ENCODE measurements at places on chromosomes 6 and 20.

- DNase-seq, result no peak
Observed at GRCh38 chr20:8398263-8399051, 266.4 kb downstream of the PLCB1 start.

DNA sequence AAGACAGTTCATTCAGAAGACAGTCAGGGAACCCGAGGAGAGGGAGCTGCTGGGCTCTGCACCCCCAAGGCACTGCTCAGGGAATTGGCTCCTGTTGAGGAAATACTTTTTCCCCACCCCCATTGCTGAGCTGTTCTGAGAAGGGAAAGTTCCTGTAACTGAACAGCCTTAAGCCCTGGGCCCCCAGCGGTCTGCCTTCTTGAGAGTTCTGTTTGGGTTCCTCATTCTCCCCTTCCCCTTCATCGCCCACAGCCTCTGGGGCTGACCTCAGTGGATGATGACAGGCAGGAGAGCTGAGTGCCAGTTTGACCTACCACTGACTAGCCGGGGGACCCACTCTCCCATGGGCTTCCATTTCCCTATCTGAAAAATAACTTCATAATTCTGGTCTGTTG lies 10.7 kb downstream of the HCK start:
- DNase-seq, result no peak

DNA sequence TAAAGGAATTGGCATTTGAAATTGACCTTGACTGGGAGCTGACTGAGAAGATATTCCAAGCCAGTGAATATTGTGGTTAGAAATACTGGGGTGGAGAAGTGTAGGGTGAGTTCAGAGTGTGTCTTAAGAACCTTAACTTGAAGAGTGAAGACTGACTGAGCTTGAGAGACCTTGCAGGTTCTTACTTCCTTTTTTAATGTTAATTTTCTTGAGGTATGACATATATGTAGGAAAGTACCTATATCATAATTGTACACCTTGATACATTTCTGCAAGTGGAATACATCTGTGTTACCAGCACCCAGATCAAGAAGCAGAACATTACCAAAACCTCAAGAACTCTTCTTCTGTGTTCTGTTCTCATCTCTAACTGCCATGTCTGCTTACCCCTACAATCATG lies 11.0 kb downstream of the DHX35 start:
- no peak for DNase-seq

DNA sequence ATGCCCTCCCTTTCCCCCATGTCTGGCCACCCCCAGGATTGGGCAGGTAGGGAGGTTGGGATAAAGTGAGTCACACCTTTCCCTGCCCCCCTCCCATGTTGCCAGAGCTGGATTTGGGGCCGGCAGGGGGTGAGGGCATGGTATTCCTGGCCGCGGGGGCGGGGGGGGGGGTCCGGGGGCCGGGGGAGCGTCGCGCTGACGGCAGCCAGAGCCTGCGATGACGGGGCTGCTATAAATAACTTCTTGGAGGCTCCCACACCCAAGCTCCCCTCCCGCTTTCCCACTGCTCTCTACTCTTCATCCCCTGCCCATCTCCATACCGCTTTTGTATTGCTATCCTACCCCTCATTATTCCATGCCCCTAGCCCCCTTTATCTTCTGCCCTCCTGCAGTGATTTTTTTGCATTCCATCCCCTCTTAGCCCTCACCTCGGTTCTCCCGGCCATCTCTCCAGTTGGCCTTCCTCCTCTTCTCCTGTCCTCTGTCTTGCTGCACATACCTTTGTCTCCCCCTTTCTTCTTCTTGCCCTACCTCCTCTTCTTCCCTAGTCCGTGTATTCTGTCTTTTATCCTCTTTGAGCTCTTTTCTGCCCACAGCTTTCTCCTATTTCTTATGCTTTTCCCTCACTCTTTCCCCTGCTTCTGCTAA lies 13.8 kb downstream of the SYNGAP1 start:
- DNase-seq, result no peak

DNA sequence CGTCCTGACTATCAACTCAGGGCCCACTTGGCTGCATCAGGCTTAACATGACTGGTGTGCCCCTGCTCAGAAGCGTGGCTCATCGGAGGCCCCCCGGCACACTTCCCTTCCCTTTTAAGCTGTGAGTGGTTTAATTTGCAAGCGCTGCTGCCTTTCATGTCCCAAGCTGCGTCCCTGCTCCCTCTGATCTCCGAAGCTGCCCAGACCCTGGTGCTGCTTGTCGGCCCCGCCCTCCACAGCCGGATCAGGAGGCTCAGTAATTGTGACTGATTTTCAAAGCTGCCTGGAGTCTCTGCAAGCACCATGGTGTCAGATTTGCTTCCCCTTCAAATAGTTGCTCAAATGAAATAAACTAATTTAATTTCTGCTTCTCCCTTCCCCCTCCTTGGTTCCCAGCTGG lies 71.1 kb downstream of the CDH22 start:
- DNase-seq, result no peak

DNA sequence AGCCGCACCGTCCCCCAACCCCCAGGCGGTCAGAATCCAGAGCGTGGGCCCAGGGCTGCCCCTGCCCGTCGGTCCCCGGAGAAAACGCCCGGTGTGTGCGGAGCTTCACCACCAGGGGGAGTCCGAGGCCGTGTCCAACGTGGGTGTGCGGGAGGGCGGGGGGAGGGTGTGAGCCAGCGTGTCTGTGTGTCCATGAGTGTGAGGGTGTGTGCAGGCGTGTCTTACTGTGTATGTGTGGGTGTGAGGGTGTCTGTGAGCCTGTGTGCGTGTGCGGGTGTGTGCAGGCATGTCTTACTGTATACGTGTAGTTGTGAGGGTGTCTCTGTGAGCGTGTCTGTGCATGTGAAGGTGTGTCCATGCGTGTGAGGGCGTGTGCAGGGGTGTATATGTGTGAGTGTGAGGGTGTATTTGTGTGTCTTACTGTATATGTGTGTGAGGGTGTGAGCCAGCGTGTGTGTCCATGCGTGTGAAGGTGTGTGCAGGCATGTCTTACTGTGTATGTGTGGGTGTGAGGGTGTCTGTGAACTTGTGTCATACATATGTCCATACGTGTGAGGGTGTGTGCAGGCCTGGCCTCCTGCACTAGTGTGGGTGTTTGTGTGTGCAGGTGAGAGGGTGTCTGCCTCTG lies 24.6 kb upstream of the GATA5 start:
- peak; percentile 95 for DNase-seq

DNA sequence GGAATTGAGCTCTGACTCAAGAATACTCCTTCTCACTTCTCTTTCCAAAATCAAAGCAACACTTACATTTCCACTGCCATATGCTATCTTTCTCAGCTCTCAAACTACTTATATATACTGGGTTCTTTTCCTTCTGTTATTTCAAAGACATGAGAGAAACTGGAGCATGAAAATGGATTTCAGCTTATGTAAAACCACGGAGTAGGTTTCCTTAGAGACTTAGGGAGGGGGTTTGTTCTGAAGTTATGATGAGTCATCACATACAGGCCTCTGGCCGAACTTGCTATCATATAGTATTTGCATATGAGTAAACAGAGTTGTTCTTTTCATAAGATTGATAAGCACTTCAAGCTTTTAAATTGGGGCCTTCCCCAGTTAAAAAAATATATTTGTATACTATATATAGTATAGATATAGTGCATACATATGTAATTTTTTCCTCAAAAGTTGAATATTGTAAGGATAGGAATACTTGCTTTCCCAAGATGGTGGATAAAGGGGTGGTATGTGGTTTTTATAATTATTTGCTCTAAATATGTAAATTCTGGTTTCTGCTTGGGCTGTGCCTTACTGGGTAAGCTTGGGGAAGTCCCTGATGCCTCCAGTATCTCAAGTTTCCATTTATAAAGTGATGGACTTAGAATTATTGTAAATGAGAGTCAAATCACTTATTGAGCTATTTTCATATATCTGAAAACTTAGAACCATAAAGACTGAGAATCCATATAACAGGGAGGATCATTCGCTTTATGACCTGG lies 273.9 kb downstream of the RFPL4B start:
- DNase-seq, result no peak

DNA sequence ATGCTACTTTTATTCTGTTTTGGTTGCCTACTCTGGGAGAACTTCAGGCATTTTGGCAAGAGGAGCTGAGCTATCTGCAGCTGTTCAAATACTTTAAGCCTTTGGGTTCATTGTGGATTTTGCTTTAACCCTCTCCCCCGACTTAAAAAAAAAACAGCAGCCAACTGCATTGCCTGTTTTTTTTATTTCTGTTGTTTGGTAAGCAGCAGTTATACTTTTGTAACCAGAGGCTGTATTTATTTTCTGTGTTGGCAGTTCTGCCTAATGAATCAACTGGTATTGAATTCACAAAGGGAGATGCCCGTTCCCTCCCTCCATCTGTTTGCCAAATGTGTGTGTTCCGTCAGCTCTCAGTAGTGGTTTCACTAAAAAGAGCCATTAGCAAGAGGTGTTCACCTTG lies 484.0 kb downstream of the UTRN start:
- no peak for DNase-seq

DNA sequence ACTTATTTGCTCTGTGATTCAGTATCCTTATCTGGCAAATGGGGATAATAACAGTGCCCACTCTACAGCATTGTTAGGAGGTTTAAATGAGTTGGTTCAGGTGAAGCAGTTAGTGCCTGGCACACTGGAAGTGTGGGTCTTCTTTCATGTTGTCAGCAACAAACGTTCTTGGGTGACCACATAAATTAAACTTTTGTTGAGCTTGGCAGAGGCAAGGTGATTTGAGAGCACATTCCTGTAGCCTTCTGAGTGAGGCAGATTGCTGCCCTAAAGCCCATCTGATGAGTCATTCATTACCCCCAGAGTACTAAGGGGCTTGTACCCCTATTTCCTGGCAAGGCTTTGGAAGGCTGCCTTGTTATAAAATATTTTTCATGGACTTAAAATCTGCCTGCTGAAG lies 25.8 kb downstream of the SEC23B start:
- no peak for DNase-seq

- DNase-seq, result no peak
Observed at GRCh38 chr20:6806275-6806674, 38.8 kb downstream of the BMP2 start.

Measured in HuH-7.5 (cell line).